SW 1271 (cell line): ENCODE measurements at places on chromosomes 7 and 10.

GRCh38 chr10:61415824-61416223 lies 37.4 kb downstream of the TMEM26 start:
- no peak for DNase-seq

- no peak for DNase-seq
Observed at GRCh38 chr10:66538908-66539307, 386.9 kb upstream of the LRRTM3 start.

DNA sequence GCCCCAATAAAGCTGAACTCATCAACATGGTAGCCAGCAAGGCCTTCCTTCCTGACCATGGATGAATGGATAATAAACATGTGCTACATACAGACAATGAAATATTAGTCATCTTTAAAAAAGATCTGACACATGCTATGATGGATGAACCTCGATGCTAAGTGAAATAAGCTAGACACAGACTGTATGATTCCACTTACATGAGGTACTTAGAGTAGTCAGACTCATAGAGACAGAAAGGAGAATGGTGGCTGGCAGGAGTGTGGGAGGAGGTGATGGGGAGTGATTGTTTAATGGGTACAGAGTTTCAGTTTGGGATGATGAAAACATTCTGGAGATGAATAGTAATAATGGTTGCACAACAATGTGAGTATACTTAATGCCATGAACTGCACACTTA lies 114.1 kb upstream of the SORCS3 start:
- DNase-seq = no peak

DNA sequence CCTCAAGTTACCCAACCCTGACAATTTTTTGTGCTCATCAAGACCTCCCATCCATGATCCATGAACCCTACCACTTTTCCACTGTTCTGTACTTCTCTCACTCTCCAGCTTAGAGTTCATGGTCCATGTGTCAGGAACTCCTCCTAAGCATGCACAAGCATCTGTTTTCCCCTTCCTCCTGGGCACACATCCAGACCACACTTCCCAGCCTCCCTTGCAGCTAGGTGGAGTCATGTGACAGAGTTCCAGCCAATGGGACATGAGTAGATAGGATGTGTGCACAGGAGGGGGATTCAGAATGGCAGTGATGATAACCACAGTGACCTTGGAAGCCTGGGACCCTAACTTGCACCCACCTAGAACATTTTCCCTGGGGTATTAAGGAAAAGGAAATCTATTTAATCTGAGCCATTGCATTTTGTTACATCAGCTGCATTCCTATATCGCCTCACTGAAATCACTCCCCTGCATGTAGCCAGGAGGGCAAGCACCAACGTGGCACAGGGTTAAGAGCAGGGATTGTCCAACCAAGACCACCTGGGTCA lies 9.6 kb upstream of the FRMPD2 start:
- no peak for DNase-seq

- DNase-seq = no peak
Observed at GRCh38 chr7:74216361-74216761, 6.6 kb downstream of the LAT2 start.

GRCh38 chr7:41466760-41467384 lies 236.0 kb downstream of the INHBA start:
- no peak for DNase-seq

DNA sequence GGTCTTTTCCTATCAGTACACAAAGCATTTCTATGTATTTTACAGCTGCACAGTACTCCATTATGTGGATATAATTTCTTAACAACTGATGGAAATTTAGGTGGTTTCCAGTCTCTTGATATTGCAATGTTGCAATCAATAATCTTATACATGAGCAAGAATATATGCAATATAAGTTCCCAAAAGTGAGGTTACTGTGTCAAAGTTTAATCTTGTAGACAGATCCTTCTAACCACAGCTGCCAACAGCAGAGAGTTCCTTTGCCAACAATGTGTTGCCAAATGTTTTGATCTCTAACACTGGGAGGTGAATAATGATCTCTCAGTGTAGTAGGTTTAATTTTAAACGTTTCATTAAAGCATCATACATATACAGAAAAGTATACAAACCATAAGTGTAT lies 54.5 kb downstream of the CUL2 start:
- DNase-seq = no peak
